ENCODE measurements at places on chromosomes 3 and 15. TPM values are rescaled to one million over a fixed set of nuclear protein-coding genes. Genes with fewer than 3 reads are reported as not detected.

CPLX3 gene
- total RNA-seq = 0.26 TPM

TEX55 gene
- not detected for total RNA-seq

SH3GL3 gene
- total RNA-seq = not detected

MORC1 gene
- total RNA-seq = not detected

UPK1B gene
- total RNA-seq = not detected

GALNT15 gene
- not detected for total RNA-seq

ITIH4 gene
- total RNA-seq = 38.8 TPM

ATP10A gene
- 53.4 TPM for total RNA-seq
